ENCODE measurements at places on chromosomes 7 and 10.

DNA sequence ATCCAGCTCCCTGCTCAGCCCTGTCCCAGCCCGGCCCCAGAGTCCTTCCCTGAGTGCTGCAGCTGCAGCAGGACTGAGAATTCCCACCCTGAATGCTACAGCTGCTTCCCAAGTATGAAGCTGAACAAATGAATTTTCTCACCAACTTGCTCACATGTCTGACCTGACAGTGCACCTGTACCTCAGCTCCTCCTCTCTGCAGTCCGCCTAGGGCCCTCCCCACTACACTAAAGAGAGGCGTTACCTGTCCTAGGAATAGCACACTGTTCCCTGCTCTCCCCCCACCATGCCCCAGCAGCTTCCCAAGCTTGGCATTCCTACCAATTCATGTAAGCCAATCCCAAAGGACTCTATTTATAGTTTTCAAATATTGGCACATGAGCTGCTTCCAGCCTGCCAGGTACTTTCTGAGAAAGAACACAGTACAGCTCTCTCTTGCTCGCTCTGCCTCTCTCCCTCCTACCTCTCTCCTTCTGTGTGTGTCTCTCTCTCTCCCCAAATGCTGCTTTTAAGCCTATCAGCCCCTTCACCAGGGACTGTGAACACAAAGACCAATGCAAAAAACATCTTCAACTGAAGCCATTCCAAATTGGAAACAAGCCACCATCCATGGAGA is 400.1 kb downstream of the TNS3 start:
- DNase-seq: no peak

DNA sequence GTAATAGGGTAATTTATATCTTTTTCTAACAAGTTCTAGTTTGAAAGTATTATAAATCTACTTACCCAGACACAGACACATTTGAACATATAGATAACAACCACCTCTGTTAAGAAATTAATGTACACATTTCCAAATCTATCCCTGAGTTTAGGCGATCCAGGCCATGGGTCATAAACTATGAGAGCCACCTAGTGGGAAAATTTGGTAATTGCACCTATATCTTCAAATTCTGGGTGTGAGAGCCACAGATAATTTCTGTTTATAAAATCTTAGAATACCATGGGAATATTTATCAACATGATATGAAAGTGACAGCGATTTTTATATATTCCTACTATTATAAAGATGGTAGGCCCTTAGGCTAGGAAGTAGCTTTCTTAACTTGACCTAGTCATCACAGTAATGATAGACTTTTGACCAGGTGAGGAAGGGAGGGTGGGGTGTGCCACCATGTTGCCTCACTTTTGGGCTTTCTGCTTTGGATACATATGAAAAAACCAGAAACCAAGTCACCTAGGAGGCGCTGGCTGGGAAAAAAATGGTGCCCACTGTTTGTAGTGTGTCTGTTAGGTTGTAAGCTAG is 8.0 kb upstream of the EPHA1 start:
- no peak for DNase-seq

DNA sequence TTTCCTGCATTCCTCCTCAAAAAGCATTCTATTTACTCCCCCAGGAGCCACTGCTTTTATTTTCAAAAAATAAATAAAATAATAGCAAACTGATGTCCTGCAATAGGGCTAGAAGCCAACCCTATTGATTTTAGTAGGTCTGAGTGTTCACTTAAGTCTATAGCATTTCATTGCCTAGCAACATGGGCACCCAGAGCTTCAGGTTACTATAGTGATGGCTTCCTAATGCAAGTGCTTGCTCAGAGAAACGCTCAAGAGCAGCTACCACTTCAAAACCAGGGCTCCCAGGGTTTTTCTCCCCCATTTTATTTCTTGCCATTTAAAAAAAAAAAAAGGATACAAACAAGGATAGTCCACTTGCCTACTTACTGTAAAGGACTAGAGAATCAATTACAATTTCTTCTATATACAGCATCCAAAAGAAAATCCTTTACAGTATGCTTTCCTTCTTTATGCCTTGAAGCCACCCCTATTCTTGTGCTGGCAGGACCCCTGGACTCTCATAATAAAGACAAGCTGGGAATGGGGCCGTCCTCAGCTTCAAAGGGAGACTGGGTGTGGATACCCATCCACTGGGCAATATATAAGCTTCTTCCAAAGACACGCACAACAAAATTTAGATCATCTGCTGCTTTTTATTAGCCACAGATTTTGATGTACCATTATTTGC is 133.3 kb downstream of the VPS41 start:
- no peak for DNase-seq

GRCh38 chr7:108351729-108352131 is 104.5 kb downstream of the NRCAM start:
- DNase-seq: no peak

DNA sequence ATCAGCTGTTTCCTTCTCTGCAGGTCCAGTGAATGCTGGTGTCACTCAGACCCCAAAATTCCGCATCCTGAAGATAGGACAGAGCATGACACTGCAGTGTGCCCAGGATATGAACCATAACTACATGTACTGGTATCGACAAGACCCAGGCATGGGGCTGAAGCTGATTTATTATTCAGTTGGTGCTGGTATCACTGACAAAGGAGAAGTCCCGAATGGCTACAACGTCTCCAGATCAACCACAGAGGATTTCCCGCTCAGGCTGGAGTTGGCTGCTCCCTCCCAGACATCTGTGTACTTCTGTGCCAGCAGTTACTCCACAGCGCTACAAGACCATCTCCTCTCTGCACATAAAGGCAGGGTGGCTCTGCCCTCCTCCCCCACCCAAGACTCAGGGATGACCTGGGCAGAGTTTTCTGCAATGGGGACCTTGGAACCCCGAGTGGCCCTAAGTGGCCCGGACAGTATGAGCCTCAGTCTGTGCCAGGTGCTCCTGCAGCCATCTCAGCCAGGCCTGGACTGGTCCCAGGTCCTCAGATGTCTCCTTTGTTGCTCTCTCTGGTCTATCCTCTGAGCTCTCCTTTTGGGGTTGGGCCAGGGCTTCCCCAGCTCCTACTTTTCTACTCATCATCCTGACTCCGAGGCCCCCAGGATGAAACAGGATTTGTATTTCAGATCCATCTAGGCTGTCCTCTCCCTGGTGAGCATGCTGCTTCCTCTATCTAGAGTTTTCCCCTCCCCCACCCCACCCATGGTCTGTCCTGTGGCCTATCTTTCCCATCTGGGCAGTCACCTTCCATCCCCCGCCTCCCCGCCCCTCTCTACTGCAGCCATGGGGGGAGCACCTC is 212.1 kb upstream of the PRSS58 start:
- peak; percentile 11 for DNase-seq

- DNase-seq: no peak
These were observed 454.6 kb upstream of the ANKRD30A start for GRCh38 chr10:36670621-36671402.

DNA sequence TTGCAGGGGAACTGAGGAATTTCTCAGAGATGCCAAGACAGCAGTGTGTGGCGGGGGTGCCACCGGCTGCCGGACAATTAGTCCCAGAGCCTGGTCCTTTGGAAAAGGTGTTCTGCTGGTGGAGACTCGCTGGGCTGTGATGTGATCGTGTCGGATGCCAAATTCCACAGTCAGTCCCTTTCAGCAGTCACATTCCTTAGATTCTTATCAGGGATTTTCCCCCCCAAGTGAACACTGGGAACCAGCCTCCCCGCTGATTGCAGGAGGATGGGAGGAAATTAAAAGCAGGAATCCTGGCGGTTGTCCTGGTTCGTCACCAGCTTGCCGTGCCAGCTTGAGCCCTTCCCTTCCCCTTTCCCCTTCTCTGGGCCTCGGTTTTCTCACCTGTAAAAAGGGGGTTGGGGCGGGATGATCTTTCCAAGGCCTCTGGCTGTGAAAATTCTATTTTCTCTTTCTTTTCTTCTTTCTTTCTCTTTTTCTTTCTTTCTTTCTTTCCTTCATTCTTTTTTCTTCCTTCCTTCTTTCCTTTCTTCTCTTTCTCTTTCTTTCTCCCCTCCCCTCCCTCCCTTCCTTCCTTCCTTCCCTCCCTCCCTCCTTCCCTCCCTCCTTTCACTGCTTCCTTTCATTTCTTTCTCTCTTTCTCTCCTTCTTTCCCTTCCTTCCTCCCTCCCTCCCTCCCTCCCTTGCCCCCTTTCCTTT is 39.6 kb downstream of the COL26A1 start:
- no peak for DNase-seq

DNA sequence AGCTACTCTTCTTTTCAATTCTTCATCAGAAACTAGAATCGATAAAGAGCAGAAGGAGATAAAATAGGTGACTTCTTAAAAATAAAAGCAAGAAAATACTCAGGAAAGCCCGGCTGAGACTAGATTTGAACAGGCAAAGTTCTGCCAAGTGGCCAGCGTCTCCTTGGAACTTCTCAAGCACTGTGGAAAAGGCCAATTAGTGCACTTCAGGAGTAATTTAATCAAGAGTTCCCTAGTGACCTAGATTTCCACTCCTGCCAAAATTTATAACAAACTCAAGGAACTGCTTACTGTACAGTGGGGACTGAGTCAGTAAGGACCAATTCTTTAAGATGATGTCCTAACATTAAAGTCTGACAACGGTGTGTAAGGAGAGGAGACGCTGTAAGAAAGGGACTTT is 57.3 kb downstream of the CHCHD3 start:
- DNase-seq: no peak

DNA sequence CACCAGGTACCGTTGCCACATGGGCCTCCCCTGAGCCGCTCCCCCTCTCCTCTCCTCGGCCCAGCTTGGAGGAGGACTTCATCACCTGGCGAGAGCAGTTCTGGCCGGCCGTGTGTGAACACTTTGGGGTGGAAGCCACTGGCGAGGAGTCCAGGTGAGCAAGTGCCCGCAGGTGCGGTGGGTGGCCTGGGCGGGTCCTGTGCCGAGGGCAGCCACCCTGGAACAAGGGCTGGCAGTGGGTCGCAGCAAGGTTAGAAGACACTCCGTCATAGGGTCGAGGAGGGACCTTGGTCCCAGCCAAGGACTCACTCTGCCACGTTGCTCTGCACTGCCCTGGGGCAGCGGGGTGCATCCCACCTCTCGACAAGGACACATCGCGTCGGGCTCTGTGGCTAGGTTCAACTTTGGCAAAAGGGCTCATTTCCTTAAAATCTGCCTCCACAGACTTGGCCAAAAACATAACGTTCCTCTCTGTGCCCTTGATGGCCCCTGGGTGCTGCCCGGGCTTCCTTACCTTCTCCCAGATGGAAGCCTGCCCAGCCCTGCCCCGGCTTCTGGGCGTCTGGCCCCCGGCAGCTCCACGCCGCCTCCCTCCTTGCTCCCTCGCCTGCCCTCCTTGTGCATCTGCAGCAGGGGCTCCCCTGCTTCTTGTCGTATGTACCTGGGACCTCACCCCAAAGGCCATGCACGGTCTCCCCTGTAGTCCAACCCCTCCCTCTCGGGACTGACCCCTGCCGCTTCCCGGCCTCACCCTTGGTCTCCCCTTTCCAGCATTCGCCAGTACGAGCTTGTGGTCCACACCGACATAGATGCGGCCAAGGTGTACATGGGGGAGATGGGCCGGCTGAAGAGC is 12.7 kb downstream of the TMEM120A start:
- DNase-seq: no peak

DNA sequence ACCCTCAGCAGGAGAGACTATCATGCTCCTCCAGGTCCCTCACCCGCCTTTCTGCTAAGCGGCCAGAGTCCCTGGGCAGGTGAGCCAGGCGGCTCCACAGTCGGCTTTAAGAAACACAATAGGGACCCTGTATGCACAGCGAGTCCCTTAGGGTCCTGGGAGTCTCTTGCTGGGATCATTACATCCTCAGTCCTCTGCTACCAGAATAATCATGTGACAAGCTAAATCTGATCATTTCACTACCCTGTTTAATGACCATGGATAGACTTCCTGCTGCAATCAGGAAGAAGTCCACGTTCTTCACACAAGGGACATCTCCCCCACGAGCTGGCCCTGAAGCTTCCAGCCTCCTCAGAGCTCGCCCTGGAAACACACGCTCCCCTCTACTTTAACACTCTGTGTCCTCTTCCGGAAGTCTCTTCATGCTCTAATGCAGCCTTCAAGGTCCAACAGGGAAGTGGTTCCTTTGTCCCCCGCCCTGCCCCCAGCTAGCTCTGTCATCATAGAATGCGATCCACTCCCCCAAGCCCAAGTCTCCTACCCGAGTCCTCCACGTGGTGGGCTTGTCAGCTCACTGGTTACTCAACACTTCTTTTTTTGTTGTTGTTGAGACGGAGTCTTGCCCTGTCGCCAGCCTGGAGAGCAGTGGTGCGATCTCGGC is 101.5 kb downstream of the RNF216 start:
- DNase-seq: no peak

DNA sequence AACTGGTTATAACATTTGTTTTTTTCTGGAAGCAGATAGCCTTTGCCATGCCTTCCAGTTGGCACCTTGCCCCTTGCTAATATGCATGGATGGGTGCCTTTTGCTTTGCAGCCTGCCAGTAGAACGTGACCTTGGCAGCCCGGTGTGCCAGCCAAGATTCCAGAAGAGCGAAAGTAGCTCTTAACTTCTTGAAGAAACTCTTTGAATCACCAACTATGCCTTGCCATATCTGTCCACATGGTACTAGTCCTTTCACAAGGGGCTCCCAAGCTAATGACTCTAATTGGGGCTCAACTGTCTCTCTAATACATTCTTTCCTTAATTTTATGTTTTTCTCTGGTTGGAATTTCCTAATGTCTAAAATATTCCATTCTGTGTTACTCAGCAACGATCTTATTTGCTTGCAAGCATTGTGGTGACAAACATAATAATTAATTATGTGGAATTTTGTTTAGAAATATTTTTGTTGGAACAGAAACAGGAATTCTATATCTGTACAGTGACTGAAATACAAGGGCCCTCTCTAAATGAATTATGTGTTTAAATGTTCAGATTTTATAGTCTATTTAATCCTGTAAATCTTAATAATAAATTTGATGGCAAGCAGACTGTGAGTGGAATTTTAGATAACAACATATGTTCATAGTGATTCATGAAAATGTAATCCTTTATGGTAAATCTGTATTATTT is 45.8 kb downstream of the HDAC9 start:
- no peak for DNase-seq

Data from CMK (cell line).